H7 (cell line): ENCODE measurements at places on chromosomes 11 and 22. TPM values are rescaled to one million over a fixed set of nuclear protein-coding genes. Genes with fewer than 3 reads are reported as not detected.

DNA sequence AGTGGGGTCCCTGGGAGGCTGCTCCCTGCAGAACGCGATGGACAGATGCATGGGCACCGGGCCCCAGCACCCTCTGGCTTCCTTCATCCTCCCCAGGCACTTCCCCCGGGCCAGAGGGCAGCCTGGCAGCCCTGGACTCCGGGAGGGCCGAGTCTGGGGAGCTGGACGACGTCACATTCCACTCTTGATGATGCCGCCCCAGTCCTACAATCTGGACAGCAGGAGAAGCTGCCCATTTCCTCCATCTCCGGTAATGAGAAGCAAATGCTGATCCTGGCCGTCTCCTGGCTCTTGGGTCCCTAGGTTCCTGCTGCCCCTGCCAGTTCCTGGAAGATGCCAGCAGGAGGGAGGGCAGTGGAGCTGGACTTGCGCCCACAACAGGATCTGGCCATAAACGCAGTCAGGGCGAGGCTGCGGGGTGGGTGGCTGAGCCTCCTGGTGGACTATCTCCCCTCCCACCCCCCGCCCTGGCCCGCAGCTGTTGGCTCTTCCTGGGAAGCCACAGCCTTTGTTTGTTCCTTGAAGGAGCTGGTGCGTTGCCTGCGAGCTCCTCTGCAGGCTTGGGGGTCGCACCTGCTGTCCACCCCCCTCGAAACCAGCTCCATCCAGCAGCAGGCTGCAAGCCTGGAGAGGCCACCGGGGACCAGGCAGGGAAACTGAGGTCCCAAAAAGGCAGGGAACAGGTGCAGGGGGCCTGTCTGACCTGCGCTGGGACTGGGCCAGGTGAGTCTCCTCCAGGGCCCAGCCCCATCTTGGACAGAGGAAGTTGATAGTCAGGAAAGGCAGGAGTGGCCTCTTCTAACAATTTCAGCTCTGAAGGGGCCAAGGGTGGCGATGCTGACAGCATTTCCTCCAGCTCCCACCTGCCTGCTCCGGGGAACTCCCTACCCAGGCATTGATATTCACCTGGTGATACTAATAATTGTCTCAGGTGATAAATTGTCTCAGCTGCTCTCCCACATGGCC, 17.9 kb upstream of the MUC6 start:
- DNase-seq, result peak; percentile 78

GRCh38 chr11:111331711-111332479, 33.5 kb downstream of the POU2AF3 start:
- no peak for DNase-seq

- DNase-seq, result no peak
These were observed 58.7 kb downstream of the ZNF280B start for GRCh38 chr22:22449819-22450218.

- no peak for DNase-seq
These were observed 49.8 kb downstream of the SHANK2 start for GRCh38 chr11:71202598-71202944.

DNA sequence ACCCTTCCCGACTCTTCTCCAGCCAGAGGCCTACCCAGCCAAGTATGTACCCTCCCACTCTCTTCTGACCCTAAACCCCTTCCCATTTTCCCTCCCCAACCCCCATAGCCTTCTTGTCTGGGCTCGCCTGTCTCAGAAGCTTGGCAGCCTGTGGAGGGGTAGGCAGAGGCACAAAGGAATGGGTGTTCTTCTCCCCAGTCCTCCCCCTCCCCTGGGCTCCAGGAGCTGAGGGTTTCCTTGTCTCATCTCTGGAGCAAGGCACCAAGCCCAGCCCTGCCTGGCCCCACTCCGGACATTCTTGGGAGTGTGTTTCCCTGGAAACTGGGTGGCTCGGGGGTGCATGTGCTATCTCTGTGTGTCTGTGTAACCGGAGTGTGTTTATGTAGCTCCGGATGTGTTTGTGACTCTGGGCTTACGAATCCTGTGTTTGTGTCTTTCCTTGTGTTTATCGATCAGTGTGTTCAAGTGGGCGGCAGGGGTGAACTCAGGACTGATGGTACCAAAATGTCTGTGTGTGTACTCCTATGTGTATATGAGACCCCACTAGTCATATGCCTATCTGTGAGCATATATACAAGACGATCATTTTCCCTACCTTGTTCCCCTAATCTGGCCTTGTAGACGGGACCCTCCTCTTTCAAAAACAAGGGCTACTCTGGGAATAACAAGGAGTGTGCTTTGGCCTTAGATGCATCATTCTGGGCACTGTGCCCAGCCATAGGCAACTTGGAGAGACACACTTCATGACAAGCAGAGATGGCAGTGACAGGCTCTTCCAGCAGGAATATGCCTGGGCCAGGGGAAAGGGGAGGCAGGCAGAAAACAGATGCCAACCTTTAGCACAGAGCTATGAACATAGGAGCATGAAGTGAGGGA, 10.9 kb downstream of the PHLDB1 start:
- no peak for DNase-seq

- no peak for DNase-seq
These were observed 18.1 kb upstream of the CDKN1C start for GRCh38 chr11:2903672-2904011.

GRCh38 chr11:114821621-114822412, 143.5 kb downstream of the NXPE2 start:
- DNase-seq, result peak; percentile 64

DNA sequence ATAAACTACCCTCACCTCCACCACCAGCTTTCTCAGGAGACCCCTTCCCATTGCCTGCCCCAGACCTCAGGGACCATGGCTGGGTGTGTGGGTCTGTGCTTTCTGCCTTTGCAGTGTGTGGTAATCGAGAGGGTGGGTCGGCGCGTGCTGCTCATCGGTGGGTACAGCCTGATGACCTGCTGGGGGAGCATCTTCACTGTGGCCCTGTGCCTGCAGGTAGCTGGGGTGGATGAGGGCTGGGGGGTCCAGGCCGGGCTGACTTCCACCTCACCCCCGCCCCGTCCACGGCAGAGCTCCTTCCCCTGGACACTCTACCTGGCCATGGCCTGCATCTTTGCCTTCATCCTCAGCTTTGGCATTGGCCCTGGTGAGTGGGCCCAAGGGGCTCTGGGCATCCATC, 10.5 kb upstream of the MIF start:
- DNase-seq, result no peak

DNA sequence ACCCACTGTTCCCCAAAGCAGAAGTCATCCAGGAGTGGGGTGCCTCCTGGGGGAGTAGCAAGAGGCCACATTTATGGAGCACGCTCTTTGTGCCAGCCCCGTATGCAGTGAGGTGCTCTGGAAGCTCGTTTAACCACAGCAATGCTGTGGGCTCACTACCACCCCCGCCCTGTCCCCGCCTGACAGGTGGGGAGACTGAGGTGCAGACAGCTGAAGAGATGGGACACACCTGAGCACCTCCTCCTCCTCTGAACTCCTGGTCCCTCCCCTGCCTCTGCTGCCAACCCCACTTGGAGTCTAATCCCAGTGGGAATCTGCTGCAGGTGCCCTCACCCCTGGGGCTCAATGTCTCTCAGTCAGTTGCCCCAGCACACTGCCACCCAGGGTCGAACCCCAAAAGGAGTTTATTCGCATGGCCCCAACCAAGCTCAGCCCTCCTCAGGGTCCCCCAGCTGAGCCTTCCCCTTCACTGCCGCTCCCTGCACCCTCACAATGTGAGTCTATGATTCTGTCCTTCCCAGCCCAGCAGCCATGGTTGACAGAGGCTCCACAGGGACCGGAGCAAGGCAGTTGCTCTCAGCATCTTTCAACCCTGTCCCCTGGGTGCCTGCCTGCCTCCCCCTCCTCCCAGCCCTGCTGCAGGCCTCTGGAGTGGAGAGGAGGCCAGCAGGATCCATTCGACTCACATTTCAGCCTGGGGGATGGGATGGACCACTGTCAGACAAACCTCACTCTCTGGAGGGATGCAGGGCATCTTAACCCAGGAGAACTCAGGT, 13.3 kb upstream of the BCR start:
- DNase-seq, result peak; percentile 66

Gene FGF3
- 0.15 TPM in 1 of 2 replicates, not detected in the other for total RNA-seq

Gene MUC5AC
- not detected in 2 replicates for total RNA-seq

Gene RAB38
- total RNA-seq, result 17.0 and 20.4 TPM in 2 replicates

Gene OR51B6
- not detected in 2 replicates for total RNA-seq
